ENCODE measurements at places on chromosomes 2 and 18.

DNA sequence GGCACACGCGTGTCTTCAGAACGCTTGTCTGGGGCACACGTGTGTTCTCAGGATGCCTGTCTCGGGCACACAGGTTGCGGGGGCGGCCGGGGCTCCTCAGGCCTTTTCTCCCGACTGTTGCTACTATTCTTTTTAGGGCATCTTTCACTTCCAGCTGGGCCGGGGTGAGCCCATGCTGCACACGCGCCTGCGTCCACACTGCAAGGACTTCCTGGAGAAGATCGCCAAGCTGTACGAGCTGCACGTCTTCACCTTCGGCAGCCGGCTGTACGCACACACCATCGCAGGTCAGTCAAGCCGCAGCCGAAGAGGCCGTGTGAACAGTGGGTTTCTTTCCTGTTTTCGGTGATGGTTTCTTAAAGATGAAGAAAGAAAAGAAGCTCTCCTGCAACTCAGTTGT lies 25.0 kb downstream of the CTDP1 start:
- DNase-seq, result no peak

DNA sequence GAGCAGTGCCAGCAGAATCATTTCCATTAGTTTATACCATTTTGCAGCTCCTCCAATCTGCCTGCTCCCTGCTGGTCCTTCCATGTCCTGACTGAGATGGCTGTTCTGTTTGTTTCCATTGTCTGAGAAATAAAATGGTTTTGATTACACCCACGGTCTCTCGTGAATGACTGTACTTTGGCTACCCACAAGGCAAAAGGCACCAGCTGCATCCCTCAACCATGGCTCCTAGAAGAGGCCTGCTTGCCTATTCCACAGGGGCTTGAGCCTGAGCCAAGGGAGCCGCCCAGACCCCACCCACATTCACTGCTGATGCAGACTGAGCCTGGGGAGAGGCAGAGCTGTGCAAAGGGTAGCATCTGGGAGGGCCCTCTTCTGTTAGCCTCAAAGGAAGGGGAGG lies 31.2 kb downstream of the MARCHF4 start:
- DNase-seq, result peak; percentile 19

DNA sequence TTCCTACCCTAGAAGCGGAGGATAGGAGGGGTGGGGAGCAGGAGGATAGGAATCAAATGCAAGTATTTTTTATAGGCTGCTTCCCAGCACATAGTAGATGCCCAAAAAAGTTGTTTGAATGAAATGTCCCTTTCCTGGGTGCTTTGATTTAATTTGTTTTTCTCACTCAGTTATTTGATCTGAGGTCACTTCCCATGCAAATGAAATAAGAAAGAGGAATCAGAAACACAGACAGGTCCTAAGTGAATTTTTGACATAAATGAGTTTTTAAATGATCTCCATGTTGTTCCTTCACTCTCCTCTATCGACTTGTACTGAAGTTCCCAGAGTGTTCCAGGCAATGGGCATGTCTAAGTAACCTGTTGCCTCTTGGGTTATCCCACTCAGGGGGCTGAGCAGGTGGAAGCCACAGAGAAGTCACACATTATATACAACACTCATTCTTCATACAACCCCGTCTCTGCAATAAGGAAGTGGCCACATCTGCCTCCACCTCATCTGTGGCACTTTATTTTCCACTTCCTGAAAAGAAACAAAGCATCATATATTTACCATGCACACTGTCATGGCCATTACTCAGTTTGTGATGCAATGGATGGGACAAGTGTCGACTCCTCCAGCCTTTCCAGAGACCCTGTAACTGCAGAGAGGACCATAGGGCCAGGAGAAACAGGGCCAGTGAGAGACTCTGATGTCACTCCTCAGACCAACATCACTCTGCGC lies 81.9 kb upstream of the ZNF397 start:
- DNase-seq, result no peak

DNA sequence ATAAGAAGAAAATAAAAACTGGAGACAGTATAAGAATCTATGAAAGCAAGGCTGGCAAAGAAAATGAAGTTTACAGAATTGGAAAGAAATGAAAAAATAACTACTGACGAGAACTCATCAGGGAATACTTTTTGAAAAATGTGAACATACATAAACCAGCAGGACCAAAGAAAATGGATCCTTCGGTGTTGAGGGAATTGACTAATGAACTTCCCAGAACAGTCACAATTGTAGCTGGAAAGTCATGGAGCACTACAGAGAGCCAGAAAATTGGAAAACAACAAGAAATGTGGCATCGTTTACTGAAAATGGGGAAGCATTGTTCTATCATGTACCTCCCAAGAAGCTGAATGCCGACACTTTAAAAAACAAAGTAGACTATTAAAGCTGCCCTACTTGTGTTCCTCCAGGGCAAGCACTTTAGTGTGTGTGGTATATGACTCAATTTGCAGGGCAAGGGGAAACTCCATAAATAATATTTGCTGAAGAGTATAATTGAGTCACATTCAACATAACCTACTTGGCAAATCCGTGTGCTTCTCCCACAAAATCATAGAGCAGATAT lies 1221.6 kb upstream of the NRXN1 start:
- no peak for DNase-seq

GRCh38 chr2:28442328-28442727 lies 49.7 kb downstream of the FOSL2 start:
- DNase-seq, result no peak

GRCh38 chr2:161976917-161977316 lies 97.1 kb downstream of the DPP4 start:
- no peak for DNase-seq

GRCh38 chr2:226756131-226756530 lies 43.5 kb downstream of the IRS1 start:
- DNase-seq, result no peak

GRCh38 chr18:10353791-10354190 lies 100.6 kb upstream of the APCDD1 start:
- no peak for DNase-seq

GRCh38 chr2:5951471-5951870 lies 259.3 kb downstream of the SOX11 start:
- no peak for DNase-seq
